ENCODE measurements at places on chromosomes 5 and 9. TPM values are rescaled to one million over a fixed set of nuclear protein-coding genes. Genes with fewer than 3 reads are reported as not detected.
A peak's percentile ranks its signal among the peaks of the same experiment; 100 is the strongest.

DNA sequence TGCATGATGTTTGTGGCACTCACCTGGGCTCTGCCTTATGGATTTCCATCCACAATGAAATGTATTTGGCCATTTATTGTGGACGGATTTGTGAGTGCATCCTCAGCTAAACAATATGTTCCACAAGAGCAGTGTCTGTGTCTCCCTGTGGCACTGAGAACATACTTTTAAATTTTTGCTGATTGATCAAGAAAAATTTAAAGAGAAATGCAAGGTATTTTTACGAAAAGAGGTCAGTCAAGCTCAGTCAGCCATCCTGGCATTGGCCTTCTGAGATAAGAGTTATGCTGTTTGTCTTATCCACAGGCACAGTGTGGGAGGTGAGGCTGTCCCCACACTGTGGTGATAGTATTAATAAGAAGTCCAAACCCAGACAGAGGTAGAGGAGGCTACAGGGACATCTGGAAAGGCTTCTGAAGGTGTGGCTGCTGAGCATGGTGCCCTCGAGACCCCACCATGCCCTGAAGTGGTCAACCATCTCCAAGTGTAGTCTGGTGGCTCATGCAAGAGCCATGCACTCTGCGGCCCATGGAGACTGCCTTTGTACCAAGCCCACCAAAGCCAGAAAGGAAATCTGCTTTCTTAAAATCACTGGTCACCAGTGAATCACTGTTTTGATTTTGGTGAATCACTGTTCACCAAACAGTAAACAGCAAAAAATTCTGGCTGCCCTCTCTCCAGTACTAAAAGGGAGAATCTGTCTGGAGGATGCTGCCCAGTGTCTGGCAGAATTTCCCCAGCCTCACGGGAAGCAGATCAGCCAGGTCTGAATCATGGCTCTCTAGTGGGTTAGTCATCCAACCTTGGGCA lies 28.8 kb downstream of the SPOCK1 start:
- DNase-seq = peak; percentile 61

DNA sequence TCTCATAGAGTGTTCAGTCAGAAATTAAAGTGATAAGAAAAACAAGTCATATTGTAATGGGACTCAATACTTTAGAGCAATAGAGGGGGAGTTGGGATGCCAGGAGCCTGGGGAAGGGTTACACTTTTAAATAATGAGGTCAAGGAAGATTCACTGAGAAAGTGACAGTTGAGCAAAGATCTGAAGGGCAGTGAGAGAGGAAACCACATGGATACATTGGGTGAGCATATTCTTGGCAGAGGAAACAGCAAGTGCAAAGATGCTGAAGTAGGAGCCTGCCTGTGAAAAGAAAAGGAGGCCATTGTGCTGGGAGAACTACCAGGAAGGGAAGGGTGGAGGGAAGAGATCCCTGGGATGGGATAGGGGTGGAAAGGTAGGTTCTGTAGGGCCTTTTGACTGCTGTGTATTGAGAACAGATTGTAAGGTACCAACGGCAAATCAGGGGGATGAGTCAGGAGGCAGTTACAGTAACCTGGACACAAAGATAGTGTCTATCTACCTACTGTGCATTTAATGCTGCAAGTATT lies 79.4 kb downstream of the PAM start:
- DNase-seq = no peak

GRCh38 chr5:126650463-126650862 lies 49.7 kb downstream of the PHAX start:
- no peak for DNase-seq

DNA sequence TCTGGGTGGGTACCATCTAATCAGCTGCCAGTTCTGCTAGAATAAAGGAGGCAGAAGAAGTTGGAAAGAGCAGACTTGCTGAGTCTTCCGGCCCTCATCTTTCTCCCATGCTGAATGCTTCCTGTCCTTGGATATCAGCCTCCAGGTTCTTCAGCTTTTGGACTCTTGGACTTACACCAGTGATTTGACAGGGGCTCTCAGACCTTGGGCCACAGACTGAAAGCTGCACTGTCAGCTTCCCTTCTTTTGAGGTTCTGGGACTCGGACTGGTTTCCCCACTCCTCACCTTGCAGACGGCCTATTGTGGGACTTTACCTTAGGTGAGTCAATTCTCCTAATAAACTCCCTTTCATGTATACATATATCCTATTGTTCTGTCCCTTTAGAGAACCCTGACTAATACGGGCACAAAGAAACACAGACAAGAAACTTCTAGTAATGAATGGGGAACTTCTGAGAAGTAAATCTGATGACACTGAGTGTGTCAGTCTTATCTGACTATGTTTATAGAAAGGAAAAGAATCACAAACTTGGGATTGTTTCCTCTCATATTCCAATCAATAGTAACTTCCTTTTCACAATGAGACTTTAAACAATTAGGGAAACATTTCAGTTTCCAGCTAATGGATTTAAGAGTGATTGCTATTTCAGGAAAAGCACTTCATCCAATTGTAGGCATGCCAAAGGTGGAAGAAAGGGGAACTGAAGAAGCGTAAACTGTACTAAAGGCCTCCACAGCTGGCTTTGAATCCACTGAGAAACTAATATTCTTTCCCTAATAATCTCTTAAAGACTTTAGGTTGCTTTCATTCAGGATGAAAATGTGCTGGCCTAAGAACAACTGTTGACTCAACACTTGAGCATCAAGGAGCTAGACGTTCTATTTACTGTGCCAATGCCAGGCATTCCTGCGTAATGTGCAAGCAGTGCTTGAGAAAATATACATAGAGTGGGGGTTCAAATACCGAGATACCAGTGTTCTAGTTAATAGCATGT lies 127.9 kb upstream of the PTGER4 start:
- DNase-seq = peak; percentile 85

DNA sequence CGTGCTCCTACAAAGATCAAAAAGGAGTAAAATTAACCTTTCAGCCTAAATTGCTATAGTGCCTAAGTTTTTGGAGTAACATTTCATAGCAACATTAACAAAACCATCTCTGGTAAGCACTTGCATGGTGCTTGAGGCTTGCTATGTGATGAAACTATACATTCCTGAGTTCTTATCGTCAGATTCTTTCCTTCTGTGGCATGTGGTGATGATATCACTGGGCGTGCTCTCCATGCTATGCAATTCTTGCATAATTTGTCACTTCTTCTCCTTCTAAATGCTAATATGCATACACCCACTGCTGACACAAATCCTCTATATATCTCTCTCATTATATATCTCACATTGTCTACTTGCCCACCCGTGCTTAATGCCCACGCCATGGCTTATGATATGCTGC lies 2019.9 kb downstream of the MAT2B start:
- DNase-seq = peak; percentile 67

DNA sequence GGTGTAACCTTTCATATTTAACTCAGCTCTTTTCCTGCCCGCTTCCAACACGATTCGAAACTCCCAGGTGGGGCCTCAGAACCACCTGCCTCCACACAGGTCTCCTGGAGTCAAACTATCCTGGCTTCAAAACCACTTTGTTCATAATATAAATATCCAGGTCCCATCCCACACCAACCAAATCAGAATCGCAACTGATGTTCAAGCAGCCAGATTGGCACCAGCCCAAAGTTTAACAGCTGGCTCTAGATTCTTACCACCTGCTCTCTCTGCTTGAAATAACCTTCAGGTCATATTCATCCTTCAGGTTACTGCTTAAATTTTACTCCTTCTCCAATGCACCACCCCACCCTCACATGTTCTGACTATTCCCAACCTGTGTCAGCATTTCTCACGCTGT lies 231.4 kb upstream of the TRPM3 start:
- no peak for DNase-seq

DNA sequence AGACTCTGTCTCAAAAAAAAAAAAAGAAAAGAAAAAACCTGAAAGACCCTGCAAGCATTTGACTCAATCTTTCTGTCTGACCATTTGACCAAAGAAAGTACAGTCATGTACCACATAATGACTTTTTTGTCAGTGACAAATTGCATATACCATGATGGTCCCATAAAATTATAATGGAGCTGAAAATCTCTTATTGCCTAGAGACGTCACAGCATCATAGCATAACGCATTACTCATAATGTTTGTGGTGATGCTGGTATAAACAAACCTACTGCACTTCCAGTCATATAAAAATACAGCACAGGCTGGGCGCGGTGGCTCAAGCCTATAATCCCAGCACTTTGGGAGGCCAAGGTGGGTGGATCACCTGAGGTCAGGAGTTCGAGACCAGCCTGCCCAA lies 10.5 kb downstream of the ECM2 start:
- DNase-seq = peak; percentile 80

GRCh38 chr9:133375724-133376654 lies at the start of the genes STKLD1 and SURF4:
TSS of gene STKLD1 (plus strand) at chr9:133376366. CDS start at chr9:133376474, 108 bp downstream.
TSS of gene SURF4 (minus strand) at chr9:133376060. CDS start at chr9:133375969, 91 bp downstream.
- peak; percentile 87 for DNase-seq

DNA sequence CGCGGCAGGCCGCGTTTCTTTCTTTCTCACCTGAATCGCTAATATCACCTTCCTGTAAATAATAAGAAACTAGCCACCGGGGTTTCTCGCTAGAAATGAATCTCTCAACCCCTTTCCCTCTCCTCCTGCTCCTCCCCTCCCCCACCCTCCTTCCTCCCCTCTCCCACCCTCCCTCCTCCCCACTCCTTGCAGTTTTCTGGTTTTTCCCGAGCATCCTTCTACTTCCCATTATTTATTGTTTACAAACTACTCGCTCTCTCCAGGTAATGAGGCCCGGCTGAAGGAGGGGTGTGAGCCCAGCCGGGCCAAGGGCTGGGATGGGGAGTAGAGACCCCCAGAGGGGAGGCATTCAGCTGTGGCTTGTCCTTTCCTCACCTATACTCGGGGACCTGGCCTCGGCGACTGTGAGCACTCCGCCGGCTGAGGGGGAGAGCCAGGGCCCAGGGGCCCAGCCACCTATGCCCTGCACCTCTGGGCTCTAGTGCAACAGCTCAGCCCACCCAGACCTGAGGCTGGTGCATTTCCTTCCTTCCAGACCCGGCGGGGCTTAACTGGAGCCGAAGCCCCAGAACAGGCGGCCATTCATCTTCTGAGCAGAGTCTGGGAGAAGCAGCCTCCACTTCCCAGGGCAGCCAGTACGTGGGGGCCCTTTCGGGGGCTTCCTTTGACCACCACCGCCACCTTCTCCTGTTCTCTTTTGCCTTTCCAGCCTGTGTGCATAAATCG lies 2.1 kb upstream of the IRX4 start:
- DNase-seq = no peak

DNA sequence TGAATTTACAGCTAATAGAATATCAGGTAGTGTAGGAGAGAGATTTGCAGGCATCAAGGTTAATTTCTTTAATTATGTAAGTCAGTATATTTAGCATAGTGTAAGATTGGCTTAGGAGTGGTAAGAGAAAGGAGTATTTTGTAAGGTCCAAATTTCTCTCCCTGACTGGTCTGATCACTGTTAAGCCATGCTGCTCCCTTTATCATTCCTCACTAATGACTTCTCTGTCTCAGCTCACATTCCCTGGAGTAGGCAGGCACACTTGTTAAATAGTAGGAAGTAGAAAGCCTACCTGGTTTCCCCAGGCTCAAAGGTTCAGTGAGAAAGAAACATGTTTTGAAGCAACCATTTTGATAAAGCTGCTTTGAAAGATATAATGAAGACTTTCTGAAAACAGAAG lies 90.7 kb downstream of the SMIM15 start:
- DNase-seq = no peak

DNA sequence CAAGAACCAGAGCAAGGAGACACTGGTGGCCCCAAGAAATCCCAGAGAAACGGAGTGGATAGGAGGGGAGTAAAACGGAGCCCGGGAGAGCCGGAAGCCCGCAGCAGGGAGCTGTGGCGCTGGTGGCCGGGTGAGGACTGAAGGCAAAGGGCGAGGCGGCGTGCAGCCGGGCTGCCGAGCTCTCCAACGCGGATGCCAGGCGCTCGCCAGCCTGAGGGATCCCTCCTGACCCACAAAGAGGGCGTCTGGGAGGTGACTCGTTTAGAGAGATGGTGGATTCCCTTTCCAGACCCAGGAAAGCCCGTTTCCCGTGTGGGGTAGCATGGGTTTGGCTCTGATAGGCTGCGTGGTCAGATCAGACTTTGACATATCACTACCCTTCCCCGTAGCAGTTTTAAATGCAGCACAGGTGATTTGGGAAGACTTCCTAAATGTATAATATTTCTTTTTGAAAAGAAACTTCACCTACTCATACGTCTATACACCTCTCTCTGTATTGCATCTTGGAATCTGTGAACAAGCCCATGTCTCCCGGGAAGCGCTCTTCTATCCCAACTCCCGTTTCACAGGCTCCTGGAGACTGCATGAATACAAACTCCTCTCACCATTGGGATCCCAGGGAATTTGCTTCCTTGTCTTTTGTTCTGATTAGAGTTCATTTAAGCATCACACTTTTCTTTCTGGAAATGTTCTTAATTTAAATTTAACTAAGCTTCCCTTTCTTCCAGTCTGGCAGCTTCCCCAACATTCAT lies 158.1 kb downstream of the C9orf152 start:
- no peak for DNase-seq

GRCh38 chr5:143006501-143006900 lies 236.3 kb downstream of the ARHGAP26 start:
- no peak for DNase-seq

DNA sequence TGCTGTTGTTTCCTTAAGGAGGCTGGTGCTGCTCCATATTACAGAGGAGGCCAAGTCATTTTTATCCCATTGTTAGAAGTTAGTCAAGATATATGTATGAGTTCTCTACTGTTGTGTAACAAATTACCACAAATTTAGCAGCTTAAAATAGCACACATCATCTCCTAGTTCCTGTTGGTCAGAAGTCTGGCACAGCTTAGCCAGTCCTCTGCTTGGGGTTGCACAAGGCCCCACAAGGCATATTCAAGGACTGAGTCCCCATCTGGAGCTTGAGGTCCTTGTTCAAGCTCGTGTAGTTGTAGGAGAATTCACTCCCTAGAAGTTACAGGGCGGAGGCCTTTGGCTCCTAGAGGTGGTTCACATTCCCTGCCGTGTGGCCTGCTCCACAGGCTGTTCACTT lies 14.7 kb downstream of the MTAP start:
- DNase-seq = no peak

DNA sequence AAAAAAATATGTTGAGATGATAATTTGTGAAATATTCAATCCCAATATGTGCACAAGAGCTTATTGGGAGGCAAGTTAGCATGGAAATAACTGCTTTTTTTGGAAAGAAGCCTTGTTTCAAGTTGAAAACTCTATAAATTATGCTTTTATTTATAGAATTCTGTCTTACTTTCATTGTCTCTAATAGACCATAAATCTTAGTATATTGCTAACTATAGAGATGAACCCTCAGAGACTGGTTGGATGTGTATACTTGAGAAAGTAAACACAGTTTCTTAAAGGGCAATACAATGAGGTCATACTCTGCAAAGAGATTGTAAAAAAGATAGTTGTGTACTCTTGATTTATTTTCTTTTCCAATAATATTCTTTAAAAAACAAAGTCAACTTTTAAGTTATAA lies 530.3 kb downstream of the SPATA31D1 start:
- no peak for DNase-seq

NUTM2G gene
- total RNA-seq = not detected

C8G gene
- total RNA-seq = not detected

BRD9 gene
- total RNA-seq = 17.4 TPM

AGXT2 gene
- not detected for total RNA-seq

DUSP1 gene
- total RNA-seq = 15.8 TPM

Data from H4 (cell line).